Activated CD8-positive, alpha-beta memory T cell treated with anti-CD3 and anti-CD28 coated beads for 24 hours (primary cell): ENCODE measurements at places on chromosomes 7 and 10.

- no peak for DNase-seq
Observed at GRCh38 chr7:50869108-50869725, 86.5 kb upstream of the GRB10 start.

- no peak for DNase-seq
Observed at GRCh38 chr10:31290386-31290785, 28.6 kb upstream of the ZEB1 start.

- DNase-seq: no peak
Observed at GRCh38 chr10:50224330-50224952, 26.9 kb downstream of the ASAH2 start.

DNA sequence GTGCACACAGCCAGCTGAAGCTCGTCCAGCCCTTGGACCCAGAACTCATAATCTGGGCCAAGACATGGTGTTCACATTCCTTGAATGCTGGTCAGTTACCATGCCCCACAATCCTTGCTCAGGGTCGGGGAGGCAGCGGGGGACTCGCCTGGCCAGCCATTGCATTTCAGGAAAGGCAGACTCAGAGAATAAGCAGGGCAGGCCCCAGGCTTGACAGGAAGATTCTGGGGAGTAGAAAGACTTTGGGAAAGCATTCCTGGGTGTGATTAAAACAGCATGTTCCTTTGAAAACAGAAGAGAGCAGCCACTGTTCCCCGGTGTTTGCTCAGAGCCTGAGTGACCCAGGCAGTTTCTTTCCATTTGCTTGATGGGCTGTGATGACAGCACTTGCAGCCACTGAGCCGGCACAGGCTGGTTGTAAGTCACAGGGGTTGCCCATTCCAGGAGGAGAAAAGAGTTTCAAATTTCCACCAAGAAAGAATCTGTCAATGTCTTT is 473.7 kb downstream of the TYW1 start:
- no peak for DNase-seq

GRCh38 chr10:129892548-129893052 is 71.5 kb downstream of the EBF3 start:
- DNase-seq: no peak

DNA sequence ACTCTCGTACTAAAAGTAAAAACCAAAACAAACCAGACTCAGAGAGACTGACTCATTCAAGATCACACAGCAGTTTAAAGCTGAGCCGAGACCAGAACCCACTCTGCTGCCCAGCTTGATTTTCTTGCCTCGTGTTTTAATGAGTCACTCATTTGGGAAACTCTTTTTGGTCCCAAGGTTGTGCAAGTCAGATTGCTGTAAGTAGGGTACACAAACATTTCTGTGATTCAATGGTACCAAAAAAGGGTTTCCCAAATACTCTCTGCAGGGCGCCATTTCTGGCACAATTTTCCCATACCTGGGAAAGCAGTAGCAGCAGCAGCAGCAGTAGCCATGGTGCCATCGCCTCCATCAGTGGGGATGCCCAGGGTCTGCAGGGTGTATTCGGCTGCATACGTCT is 69.9 kb downstream of the ASAH2B start:
- DNase-seq: no peak

DNA sequence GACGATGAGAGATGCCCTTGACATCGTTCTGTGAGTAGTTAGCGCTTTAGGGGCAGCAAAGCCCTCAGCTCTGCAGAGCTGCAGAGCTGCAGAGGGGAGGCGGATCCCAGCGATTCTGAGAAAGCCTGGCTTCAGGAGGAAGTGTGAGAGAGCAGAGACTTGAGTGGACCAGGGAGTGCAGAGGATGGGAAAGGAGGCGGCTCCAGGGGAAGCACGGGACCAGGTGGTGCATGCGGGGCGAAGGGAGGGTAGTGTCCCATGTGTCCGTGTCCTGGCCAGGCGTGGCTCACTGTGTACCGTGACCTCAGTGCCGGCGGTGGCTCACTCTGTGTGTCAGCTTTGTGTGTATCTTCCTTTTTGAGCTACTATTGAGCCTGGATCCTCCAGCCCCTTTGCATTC is 250.8 kb upstream of the PITRM1 start:
- DNase-seq: no peak

GRCh38 chr7:3937605-3938004 is 636.6 kb downstream of the SDK1 start:
- no peak for DNase-seq

DNA sequence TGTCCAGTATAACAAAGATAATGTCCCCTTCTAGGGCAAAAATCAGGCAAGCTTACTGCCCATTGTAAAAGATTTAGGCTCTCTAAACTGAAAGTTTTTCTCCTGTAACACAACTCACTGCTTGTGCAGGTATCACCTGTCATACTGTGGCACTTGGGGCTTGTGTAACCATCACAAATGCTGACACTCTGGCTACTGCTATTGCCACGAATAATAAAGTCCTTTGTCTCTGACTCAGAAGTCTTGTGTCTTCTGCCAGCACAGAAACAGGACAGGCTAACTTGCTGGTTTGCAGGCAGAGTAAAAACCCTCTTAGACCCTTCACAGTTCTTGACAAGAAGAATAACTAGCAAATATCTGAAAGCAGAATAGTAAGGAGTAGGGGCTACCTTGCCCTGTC is 273.9 kb downstream of the RPS24 start:
- peak; percentile 21 for DNase-seq

DNA sequence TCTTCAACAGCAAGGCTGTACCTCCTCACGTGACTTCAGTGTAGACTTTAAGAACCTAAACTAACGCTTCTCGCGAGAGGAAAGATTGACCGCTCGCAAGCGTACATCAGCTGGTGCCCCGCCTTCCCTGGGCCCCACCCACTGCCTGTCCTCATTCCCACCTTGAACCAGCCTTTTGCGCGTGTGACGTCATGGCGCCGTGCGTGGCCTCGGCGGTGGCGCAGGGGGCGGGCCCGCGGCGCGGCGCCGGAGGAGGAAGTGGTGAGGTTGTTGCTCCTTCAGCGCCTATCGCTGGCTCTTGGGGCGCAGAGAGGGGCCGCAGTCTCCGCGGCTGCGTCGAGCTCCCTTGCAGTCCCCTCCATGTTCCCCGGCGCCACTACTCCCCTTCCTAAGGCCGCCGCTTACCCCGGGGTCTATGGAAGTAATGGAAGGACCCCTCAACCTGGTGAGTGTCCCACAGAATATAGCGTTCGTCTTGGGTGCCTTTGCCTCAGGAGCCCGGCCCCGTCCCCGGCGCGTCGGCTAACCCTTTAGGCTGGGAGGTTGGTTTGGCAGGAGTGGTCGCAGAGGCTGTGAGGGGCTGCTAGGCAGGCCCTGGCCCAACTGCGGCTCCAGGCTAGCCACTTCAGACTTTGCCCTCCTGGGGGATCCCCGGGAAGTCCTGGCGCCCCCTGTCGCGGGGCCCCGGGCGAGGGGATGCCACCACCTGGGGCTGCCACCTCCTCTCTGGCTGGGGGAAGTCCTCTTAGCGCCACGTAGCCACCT is at the start of gene NRBF2:
Gene NRBF2 (plus strand): TSS at position 273 of the 765 bp plus-strand sequence. CDS start 143 bp downstream, at position 416.
- peak; percentile 99 for DNase-seq

GRCh38 chr7:7675686-7676085 is 35.1 kb downstream of the UMAD1 start:
- no peak for DNase-seq

- DNase-seq: no peak
Observed at GRCh38 chr7:36710186-36710791, 14.0 kb downstream of the AOAH start.

GRCh38 chr7:124712017-124712416 is 53.6 kb downstream of the GPR37 start:
- no peak for DNase-seq

GRCh38 chr7:16130111-16131110 is 290.9 kb downstream of the CRPPA start:
- DNase-seq: no peak

GRCh38 chr7:115352375-115352774 is 430.5 kb downstream of the MDFIC start:
- DNase-seq: no peak

GRCh38 chr10:90945491-90946070 is 24.7 kb upstream of the ANKRD1 start:
- DNase-seq: no peak

DNA sequence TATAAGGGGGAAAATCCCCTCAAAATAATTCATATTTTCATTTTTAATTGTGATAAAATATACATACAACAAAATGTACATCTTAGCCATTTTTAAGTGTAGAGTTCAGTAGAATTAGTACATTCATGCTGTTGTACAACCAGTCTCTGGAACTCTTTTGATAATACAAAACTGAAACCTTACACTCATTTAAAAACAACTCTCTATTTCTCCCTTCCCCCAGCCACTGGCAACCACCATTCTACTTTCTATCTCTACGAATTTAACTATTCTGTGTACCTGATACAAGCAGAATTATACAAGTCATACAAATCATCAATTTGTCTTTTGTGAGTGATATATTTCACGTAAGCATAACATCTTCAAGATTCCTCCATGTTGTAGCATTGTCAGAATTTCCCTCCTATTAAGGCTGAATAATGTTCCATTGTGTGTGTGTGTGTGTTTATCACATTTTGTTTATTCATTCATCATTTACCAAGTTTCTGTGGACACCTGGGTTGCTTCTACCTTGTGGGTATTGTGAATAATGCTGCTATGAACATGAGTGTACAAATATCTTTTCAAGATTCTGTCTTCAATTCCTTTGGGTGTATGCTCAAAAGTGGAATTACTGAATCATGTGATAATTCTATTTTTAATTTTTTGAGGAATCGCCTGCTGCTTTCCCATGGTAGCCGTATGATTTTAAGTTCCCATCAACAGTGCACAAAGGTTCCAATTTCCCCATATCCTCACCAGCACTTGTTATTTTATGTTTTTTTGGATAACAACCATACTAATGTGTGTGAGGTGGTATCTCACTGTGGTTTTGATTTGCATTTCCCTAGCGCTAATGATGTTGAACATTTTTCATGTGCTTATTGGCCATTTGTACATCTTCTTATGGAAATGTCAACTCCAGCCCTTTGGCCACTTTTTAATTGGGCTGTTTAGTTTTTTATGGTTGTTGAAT is 4.7 kb upstream of the EBLN1 start:
- DNase-seq: no peak

- no peak for DNase-seq
Observed at GRCh38 chr7:67343572-67343971, 346.9 kb downstream of the TYW1 start.

DNA sequence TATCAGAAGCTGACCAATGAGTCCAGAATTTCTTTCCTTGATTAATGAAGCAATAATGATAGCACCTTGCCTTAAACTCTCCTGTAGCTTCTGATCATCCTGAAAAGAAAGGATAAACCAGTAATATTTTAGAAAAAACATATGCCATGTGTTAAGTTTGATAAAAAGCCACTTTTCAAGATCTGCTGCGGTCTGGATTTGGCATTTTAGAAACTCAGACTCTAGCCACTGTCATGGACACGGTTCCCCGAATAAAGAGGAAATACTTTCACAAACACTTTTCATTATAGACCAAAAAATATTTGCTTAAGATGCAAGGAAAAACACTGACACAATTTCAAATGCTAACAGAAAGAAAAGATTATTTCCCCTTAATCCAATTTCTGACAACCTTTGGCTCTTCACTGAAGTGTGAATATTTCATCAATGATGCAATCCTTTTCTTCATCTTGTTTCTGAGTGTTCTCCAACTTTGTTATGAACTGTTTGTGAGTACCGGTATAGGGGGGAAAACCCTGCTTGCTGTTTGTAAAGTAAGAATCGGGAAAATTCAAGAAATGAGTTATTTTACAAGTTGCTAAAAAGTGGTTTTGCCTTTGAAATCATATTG is 329.5 kb downstream of the CRPPA start:
- no peak for DNase-seq

DNA sequence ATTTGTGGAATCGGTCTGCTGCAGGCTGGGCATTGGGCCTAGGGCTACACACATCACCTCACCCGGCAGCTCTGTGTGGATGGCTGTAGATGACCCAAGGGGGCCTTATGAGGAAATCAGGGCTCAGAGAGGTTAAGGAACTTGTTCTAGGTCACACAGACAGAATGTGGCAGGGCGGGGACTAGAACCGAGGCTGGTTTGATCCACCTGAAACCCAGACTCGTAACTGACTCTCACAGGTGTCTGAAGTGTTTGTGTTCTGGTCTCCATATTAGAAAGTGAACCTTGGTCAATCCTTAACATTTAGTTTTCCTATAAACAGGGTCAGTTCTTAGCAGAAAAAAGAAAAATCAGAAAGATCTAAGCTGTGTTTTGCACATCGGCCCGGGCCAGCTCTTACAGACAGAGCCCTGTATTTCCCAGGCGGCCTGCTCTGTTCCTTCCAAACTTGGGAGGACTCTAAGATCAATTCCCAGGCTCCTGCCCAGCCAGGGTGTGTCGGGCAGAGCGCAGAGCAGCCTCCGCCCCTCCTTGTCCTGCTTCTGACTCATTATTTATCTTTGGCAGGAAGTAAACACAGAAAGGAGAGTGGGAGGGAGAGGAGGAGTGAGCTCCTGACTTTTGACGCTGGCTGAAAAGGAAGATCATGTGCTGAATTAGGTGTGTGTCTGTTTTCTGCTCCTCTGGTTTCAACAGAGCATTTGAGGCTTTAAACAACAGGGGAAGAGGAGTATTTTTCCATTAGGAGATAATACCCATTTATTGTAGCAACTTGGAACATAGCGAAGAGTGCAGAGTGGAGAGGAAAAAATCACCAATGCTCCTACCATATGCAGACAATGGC is 74.1 kb downstream of the TACC2 start:
- DNase-seq: no peak

DNA sequence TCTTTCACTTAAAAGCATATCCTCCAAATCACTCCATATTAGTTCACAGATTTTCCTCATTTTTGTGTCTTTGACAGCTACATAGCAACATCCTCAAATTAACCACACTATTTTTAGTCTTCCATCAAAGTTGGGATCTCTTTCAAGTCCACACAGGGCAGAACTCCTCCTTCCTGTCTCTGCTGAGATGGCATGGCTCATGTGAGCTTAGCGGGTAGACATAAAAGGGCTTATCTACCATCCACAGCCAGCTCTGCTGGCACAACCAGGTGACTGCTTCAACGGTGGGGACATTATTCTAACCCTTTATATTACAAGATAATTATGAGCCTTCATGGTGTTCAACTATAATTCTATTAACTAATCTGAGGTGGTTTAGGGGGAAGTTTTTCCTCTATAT is 35.5 kb downstream of the ICA1 start:
- no peak for DNase-seq

DNA sequence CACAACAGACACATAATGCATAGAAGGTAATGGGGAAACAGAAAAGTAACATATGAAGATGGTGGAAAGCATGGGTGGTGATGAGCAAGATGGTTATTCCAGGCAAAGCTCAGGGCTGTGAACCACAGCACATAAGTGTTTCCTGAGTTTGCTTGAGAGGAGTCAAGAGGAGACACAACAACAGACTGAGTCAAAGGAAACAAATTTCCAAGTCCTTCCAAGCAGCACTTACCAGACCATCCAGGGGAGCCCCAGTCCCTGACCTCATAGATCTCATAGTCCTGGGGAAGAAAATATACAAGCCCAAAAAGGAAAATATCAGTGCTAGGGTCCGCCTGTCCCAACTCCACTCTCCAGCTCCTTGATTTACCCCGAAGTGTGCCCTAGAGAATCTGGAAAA is 216.6 kb upstream of the FZD1 start:
- no peak for DNase-seq
